ENCODE measurements at places on chromosomes 7 and 10. TPM values are rescaled to one million over a fixed set of nuclear protein-coding genes. Genes with fewer than 3 reads are reported as not detected.

- DNase-seq, result no peak
Measured at GRCh38 chr10:45502458-45502857, 128.4 kb downstream of the ALOX5 start.

DNA sequence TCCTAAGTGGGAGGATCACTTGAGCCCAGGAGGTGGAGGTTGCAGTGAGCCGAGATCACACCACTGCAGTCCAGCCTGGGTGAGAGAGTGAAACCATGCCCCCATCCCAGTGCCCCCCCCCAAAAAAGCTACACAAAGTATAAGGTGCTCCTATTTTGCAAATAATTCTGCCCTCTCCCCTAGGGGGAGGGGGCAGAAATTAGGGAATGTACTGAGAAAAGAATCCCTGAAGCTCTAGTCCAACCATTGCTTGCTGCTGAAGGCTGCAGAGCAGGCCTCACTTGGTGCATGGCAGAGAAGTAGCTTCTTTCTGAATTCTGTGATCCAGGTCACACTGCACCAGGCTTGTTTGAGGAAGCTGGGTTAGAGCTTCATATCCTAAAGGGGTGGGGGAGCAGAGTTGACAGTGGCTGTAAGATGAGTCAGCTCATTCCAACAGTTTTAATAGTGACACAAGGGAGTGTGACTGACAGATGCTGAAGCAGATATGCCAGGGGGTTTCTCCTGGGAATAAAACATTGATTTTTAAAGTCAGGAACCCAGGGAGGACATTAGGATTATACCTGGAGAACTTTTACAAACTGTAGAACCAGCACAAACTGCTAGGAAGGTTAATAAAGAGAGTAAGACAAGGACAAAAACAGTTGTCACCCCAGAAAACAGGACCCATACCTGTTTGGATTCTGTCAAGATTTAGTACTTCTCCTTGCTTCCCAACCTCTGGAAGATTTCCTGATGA lies 32.8 kb upstream of the STRIP2 start:
- DNase-seq, result no peak

- peak; percentile 63 for DNase-seq
Measured at GRCh38 chr10:86317949-86318725, 48.5 kb downstream of the GRID1 start.

- DNase-seq, result no peak
Measured at GRCh38 chr10:69065406-69066361, 22.2 kb upstream of the SRGN start.

GRCh38 chr10:124605001-124605370 lies 139.2 kb downstream of the FAM53B start:
- DNase-seq, result no peak

DNA sequence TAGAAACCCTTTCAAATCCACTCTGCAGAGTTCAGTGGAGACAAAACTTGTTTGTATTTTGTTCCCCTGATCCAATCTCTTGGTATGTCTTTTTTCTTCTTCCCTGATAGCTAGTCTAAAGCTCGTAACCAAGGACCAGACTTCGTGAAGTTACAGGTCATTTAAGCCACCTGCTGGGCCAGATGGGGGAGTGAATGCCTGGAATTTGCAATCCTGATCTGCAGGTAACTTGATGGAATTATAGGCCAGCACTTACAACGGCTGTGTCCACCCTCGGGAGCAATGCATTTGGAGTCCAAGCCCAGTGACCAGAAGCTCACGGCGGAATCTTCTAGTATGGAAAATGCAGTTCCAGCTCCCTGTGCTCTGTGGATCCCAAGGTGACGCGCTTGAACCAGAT lies 566.9 kb downstream of the TCERG1L start:
- DNase-seq, result peak; percentile 4

GRCh38 chr7:43585562-43585961 lies 2.7 kb downstream of the STK17A start:
- DNase-seq, result no peak

GRCh38 chr7:70654979-70655378 lies 477.0 kb upstream of the GALNT17 start:
- no peak for DNase-seq

The ANKRD16 gene
- 3.9 TPM for total RNA-seq

DNA sequence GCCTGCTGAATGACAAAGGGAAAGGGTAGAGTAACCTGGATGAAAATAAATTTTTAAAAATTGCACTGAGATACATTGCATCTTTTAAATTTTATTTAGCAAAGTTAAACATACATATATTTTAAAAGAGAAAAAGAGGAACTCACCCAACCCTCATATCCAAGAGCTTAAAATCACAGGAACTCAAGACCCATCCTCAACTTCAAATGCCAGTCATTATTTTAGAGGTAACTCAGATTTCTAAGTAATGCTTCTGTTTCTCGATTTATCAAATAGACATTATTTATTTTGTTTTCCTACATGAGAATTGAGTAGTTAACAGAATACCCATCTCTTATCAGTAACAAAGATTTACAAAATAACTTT lies 32.4 kb upstream of the KMT2E start:
- DNase-seq, result no peak

DNA sequence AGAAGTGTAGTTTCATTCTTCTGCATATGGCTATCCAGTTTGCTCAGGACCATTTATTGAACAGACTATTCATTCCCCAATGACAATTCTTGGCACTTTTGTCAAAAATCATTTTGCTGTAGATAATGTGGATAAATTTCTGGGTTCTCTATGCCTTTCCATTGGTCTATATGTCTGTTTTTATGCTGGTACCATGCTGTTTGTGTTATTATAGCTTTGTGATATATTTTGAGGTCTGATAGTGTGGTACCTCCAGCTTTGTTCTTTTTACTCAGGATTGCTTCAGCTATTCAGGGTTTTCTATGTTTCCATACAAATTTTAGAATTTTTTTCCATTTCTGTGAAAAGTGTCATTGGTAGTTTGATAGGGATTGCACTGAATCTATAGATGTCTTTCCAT lies 315.3 kb upstream of the KAT6B start:
- no peak for DNase-seq

- DNase-seq, result no peak
Measured at GRCh38 chr10:65032867-65033769, 1511.9 kb downstream of the REEP3 start.

The UNC5B gene
- total RNA-seq, result 22.4 TPM

DNA sequence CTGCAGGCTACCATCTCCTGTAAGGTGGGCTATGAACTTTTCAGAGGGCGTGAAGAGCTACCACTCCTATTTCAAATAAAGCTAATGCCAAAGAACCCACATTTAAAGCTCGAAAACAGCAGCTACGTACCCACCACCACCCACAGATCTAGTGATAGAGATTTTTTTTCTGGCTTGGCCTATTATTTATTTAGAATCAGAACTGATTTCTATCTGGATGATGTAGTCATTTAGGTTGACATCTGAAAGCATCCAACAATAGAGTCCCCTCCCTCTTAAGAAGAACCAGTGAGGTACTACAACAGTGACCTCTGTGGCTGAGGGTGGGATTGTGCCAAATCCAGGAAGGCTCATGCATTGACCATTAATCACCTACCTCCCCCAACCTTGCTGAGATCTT lies 113.8 kb upstream of the ADO start:
- no peak for DNase-seq

The FIGNL1 gene
- total RNA-seq, result 2.6 TPM

- DNase-seq, result peak; percentile 43
Measured at GRCh38 chr10:86106616-86107015, 260.0 kb downstream of the GRID1 start.

DNA sequence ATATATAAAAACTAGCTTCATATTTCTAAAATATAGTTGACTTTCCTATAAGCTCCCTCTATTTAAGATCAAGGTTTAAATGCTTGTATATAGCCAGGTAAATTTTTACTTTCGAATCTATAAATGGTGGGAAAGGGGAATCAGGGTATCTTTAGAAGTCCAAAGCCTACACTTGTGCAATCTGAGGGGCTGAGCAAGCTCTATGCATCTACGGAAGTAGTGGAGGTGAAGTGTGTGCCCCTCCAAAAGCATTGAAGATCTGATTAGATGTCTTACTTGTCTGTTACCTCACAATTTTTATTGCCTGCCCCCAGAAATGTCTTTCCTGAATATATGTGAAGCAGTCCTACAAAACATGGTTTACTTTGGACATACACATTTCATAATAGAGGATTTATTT lies 1.6 kb downstream of the AKAP9 start:
- DNase-seq, result no peak

The LIPK gene
- total RNA-seq, result not detected

DNA sequence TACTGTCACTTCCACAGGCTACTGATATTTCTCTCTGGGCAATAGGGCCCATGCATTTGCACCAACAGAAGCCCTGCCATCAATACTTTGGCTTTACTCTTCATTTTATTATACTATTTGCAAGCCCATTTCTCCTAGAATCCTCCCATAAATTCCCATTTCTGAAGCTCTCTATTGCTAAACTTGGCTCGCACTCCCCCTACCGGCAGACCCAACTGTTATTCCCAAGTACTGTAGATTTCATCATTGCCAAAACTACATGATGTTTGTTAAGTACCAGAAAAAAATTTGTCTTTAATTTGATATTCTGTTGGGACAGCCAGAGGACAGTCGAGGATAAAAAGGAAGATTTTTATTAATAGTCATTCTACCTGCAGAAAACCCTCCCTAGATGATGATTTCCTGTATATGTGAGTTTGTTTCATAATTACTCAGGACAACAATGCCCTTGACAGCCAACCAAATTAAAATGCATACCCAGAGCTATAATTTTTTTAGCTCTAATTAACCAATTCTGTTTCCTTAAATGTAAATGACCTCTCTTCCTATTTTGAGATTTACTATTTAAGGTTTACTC lies 298.6 kb downstream of the REEP3 start:
- no peak for DNase-seq

GRCh38 chr10:106804992-106805582 lies 359.4 kb downstream of the SORCS1 start:
- DNase-seq, result no peak

DNA sequence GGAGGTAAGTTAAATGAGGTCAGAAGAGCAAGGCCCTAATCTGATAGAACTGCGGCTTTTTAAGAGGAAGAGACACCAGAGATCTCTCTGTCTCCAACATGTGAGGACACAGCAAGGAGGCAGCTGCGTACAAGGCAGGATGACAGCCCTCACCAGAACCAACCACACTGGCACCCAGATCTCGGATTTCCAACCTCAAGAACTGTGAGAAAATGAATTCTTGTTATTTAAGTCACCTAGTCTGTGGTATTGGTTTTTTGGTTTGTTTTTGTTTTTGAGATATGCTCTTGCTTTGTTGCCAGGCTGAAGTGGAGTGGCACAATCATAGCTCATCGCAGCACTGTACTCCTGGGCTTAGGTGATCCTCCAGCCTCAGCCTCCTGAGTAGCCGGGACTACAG lies 127.2 kb downstream of the DLG5 start:
- peak; percentile 38 for DNase-seq

DNA sequence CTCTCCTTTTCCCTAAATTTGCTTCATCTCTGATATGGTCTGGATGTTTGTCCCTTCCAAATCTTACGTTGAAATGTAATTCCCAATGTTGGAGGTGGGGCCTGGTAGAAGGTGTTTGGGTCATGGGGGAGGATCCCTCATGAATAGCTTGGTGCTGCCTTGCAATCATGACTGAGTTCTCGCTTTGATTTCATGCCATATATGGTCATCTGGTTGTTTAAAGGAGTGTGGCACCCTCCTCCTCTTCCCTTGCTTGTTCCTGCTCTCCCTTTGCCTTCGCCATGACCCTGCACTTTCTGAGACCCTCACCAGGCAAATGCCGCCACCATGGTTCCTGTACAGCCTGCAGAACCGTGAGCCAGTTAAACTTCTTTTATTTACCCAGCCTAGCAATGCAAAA lies 14.5 kb downstream of the NOBOX start:
- no peak for DNase-seq

The MYO3A gene
- not detected for total RNA-seq

DNA sequence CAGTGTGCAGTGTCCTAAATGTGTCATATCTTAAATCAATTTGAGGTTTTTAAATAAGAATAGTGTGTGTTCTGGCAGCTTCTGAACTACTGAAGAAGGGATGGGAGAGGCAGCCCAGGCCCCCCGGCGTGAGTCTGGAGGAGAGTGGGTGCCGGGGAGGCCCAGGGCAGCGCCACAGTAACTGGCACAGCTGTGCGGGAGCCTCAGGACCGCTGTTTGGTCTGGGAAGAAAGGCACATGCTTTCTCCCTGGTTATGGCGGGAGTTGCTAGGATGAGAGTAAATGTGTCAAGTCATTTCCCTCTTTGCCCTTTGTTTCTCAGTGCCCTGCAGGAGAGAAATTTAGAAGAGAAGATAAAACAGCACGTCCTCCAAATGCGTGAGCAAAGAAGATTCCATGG lies 31.9 kb upstream of the PWWP2B start:
- DNase-seq, result peak; percentile 24

DNA sequence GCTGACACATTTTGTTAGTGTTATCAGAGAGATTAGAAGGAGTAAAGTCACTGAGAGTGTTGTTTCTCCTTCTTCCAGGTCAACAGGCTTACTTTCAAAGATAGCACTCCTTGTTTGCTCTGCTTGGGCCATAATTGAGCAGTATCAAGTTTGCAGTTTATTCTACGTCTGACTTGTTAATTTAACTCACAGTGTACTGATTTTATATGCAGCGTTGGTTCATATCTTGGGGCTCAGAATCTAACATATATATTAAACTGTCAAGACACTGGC lies 430.2 kb downstream of the EXOC4 start:
- no peak for DNase-seq

The UPK3BL2 gene
- 7.7 TPM for total RNA-seq

DNA sequence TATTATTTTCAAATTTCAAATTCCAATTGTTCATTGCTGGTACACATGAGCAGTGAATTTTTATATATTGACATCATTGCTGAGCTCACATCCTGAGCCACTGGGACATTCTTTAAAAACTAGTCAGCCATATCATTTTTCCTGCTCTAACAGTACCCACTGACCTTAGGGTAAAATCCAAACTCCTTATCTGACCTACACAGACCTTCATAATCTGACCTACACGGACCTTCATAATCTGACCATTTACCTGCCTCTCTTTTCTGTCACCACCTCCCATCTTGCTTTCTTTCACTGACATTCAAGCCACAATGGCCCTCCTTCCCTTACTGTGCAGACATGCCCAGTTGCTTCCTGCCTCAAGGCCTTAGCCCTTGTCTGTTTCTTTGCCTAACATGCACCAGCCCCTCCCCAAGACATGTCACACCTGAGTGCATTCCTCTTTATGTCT lies 16.1 kb upstream of the CUZD1 start:
- DNase-seq, result no peak

The WEE2 gene
- total RNA-seq, result not detected

GRCh38 chr7:100875356-100875751 lies 451 bp downstream of the SRRT start:
- DNase-seq, result no peak

The GPR158 gene
- 0.05 TPM for total RNA-seq

- no peak for DNase-seq
Measured at GRCh38 chr7:92643821-92644220, 53.6 kb upstream of the FAM133B start.

DNA sequence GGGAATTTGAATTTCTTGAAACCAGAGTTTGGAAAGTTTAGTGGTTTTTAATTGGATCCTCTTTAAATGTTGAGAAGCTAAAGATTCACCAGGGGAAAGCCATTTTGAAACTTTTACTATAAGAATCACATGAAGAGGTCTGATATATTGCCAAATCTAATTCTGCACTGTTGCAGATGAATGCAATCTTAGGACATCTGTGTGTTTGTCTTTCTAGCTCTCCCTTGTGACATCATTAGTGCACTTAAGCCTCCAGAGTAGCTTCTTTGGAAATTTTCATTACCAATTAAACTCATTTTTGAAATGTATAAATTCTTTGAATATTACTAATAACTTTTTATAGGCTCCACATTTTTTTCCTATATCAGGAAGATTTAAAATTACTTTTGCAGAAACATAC lies 160.2 kb downstream of the BICC1 start:
- DNase-seq, result no peak

The RPEL1 gene
- total RNA-seq, result not detected

Measured in cardiac septum (tissue), 1 donor.